EL (cell line): ENCODE measurements at places on chromosomes 5 and 9.

GRCh38 chr5:175082866-175083590 lies 358.6 kb downstream of the MSX2 start:
- DNase-seq: peak; percentile 52

DNA sequence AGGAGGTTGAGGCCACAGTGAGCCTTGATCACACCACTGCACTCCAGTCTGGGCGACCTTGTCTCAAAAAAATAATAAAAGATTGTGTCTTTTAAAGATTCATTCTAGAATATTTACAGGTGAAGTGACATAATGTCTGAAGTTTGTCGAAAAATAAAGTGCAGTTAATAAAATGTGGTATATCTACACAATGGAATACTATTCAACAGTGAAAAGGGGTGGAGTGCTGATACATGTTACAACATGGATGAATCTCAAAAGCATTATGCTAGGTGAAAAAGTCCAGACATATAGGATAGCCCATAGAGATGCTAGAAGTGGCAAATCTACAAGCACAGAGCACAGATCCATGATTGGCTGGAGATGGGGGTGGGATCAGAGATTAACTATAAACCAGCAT lies 101.9 kb downstream of the PAX5 start:
- DNase-seq: no peak

GRCh38 chr5:121108725-121109124 lies 644.6 kb downstream of the PRR16 start:
- DNase-seq: no peak

DNA sequence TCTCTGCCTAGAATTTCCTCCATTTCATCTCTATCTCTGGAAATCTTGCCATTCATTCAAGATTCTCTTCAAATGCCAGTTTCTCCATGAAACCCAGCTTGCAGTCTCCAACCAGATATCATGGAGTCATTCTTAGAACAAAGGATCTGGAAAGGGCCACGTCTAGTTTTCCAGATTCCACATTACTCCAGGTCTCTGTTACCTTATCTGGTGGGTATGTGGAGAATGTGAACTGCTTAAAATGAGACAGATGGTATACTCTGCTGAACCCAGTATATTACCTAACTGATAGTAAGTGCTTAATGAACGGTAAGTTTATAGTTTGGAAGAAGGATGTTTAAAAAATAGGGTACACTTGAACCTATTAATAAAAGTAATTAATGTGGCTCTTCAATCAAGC lies 52.3 kb upstream of the ZSWIM6 start:
- peak; percentile 29 for DNase-seq

- no peak for DNase-seq
Observed at GRCh38 chr5:71809446-71809845, 90.4 kb downstream of the CARTPT start.

DNA sequence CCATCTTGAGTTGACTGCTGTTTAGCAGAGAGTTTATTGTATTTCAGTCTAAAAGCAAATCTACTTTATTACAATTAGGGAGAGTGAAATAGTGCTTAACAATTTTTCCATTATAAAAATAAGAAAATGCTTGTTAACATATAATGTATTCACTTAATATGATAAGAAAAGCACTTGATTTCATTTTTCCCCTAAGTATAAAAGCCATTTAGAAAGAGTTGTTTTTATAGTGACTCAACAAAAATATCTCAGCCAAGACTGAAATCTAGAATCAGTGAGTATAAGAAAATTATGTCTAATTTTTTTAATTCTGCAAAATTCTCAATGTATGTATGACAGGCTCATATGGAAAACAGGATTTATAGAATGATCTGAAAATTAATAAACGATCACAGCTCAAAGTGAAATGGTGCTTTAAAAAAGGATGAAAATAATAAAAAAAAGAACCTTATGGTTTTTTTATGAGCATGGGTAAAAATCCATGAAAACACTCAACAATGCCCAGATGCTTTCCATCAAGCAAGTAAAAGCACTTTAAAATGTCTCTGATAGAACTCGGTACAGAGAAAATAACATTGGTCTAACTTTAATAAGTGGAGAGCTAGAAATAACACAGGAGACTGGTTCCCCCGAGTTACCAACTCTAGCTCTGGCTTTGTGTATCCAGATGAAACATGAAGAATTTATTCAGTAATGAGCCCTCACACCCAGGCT lies 1057.8 kb upstream of the WWC1 start:
- DNase-seq: no peak

- no peak for DNase-seq
Observed at GRCh38 chr5:161246749-161247148, 299.8 kb downstream of the GABRB2 start.

DNA sequence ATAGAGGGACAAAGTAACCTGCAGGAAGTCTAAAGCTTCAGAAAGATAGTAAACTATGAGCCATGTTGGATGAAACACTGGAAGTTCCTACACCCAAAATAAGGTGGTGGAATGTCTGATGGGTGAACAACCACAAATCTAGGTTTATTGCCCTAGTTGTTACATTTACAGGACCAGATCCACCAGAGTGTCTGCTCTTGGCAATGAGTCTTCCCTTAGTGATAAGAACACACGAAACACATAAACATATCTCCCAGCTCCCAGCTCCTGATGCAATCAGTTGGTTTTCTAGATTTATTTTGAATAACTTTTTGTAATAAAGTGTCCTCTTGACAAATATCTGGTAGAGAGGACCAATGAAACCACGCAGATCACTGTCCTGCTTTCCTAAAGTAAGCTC lies 329.7 kb upstream of the WWC1 start:
- DNase-seq: no peak

- peak; percentile 55 for DNase-seq
Observed at GRCh38 chr9:108467653-108468324, 388.0 kb downstream of the ACTL7B start.

DNA sequence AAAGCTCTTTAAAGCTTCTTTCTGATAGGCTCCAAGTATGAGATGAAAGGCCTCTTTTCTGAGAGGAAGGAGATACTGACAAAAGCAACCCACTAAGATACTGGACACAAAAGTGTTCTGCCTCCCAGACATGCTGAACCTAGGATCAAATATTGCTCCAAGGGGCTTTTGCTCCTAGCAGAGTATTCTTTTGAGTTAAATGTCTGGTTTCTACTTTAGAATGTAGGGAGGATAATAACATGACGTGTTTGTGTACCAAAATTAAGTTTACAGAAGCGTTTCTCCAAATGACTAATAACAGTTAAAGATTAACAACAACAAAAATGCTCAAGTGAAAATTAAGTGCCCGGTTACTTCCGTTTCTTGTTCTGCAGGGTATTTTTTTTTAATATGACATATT lies 2293.3 kb upstream of the C9orf72 start:
- no peak for DNase-seq

DNA sequence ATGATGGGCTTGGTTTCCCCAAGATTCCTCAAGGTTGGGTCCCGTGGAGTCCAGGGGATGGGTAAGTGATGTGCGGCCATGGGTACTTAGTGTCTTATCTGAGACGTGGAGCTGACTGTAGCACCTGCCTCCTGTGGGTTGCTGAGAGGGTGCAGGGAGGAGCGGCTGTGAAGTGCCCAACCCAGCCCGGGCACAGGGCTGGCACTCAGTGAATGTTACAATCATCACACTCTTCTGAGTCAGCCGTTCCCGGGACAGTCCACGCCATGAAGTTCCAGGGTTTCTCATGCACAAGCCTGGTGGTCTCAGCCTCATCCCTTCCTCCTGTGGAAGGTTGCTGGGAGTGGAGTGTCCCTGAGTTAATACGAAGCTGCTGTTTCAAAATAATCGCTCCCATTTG lies 29.1 kb downstream of the NTNG2 start:
- no peak for DNase-seq

DNA sequence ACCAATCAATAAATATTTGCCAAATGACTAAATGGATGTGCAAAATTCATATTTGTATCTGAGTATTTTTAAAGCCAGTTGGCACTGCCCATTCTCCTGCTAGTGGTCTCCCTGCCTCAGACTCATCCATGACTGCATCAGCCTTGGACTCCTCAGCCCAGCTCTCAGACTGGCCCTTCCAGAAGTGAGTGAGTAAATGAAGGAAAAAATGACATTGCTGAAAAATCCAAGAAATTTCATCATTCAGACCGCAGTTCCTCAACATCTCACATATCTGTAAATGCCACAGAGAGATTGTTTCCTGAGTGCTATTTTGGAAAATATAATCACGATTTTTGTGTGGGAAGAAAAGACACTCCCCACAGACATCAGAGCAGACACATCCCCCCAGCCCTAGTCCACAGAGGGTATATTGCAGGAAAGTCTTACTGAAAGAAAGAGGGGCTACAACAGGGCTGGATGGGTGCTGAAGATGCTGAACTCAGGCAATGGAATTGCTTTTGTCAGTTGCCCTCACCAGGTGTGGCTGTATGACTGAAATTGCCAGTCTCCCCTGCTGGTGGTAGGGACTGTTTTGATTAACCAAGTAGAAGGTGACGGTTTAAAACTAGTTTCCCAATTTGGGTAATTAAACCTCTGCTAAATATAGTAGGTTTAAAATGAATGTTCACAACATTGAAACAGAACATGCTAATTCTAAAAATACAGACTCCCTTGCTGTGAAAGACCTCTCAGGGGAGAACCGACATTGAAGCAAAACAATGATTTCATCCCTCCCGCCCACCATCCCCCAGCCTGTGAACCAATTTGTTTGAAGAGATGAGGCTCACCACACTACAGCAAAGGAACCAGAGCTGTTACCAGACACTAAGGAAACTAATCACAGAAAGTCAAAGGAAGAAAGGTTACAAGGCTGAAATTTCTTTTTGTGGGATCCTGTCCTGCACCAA lies 158.8 kb downstream of the DEPDC1B start:
- no peak for DNase-seq

GRCh38 chr9:98330831-98331230 lies 75.4 kb upstream of the TBC1D2 start:
- peak; percentile 67 for DNase-seq

- peak; percentile 62 for DNase-seq
Observed at GRCh38 chr9:113152699-113153098, 1.9 kb downstream of the SLC31A2 start.

- DNase-seq: no peak
Observed at GRCh38 chr9:76521906-76522305, 62.9 kb downstream of the GCNT1 start.

DNA sequence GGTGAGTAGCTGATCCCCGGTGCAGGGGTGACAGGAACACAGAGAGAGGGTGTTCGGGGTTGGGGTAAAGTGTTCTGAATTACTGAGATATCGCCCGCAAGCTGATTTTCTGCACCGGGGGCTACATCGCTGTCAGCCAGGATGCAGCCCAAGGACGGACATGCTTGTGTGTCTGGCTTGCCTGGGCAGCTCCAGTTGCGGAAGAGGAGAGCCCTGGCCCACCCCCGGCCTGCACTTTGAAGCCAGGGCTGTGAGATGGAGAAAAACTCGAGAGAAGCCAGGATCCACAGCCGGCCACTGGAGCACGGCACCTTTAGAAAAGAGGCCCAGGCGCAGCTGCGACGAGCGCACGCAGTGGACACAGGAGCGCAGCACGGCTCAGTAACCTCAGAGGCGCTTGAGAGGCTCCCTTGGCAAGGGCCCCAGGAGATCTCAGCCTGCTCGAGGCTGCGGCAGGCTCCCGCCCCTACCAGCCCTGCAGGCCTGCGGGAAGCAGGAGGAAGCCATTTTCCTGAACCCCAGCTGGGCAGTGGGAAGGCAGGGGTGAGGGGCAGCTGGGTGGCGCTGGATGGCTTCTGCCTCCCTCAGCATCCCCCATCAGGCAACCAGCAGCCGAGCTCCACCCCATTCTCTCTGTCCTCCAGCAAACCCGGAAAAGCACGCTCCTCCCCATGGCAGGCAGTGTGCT lies 59.2 kb downstream of the C9orf50 start:
- DNase-seq: no peak

GRCh38 chr5:4129523-4129922 lies 533.9 kb downstream of the IRX1 start:
- DNase-seq: no peak

- DNase-seq: no peak
Observed at GRCh38 chr9:24698881-24699518, 153.3 kb upstream of the IZUMO3 start.

GRCh38 chr5:15797116-15797515 lies 297.1 kb downstream of the FBXL7 start:
- no peak for DNase-seq

DNA sequence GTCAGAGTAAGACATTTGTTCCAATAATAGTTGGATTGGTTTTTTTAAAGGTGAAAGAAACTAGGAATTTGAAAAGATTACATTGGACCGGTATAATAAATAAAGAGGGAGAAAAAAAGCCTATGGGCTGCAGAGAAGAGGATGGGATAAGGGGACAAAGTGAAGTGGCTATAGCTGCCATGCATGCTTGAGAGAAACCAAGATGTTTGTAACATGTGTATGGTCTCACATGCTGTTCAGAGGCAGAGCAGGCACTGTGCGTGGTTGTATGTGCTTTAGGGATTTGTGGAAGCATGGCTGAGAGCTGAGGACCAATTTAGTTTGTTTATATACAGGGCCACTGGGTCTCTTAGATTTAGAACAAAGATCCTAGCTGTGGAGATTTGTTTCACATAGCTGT lies 32.7 kb downstream of the LNPEP start:
- peak; percentile 16 for DNase-seq

GRCh38 chr5:58117542-58117941 lies 342.3 kb downstream of the PLK2 start:
- DNase-seq: no peak

GRCh38 chr5:139842321-139842720 lies 46.7 kb downstream of the PSD2 start:
- DNase-seq: no peak

GRCh38 chr9:1207686-1208085 lies 157.5 kb downstream of the DMRT2 start:
- DNase-seq: peak; percentile 91

DNA sequence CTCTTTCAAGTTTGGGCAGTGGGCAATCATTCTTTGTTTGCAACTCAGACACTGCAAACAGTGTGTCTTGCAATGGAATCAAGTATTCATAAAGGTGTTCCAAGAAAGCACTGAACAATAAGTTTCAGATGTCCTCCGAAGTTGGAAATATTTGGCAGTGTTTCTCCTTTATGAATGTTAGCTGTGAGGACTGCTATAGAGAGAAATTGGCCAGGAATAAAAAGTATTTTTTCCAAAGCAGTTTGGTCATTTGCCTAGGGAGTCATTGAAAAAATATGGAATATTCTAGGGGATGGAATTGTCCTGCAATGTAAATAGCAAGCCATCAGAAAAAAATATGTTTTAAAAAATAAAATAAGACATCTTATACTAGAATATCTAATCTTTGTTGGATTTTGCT lies 688.6 kb upstream of the SEMA6A start:
- no peak for DNase-seq

DNA sequence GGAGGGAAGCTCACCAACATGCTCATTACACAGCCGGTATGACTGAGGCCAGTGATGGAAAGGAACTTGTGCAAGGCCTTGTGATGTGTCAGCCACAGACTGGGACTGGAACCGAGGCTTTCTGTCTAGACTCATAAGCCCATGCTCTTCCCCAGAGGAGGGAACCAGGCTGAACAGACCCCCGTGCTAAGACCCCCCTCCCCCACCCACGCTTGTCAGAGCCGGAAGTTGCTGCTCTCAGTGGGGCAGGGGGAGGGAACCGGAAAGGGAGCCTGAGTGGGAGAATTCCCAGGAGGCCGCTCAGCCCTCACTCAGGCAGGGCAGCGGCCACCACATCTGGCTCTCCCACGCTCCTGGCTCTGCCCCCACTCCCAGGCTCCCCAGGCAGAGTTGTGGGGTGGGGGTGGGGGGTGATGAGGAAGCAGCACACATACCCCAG lies 4.1 kb upstream of the PDGFRB start:
- DNase-seq: peak; percentile 66

- no peak for DNase-seq
Observed at GRCh38 chr9:92507496-92507895, 25.2 kb upstream of the ASPN start.
